ENCODE measurements at places on chromosomes 4 and X. TPM values are rescaled to one million over a fixed set of nuclear protein-coding genes. Genes with fewer than 3 reads are reported as not detected.

GRCh38 chrX:13414006-13414647 lies 94.3 kb upstream of the ATXN3L start:
- DNase-seq: no peak

GRCh38 chr4:48967631-48968030 lies 18.4 kb upstream of the CWH43 start:
- no peak for DNase-seq

GRCh38 chr4:123806056-123806455 lies 409.5 kb downstream of the SPRY1 start:
- DNase-seq: no peak

DNA sequence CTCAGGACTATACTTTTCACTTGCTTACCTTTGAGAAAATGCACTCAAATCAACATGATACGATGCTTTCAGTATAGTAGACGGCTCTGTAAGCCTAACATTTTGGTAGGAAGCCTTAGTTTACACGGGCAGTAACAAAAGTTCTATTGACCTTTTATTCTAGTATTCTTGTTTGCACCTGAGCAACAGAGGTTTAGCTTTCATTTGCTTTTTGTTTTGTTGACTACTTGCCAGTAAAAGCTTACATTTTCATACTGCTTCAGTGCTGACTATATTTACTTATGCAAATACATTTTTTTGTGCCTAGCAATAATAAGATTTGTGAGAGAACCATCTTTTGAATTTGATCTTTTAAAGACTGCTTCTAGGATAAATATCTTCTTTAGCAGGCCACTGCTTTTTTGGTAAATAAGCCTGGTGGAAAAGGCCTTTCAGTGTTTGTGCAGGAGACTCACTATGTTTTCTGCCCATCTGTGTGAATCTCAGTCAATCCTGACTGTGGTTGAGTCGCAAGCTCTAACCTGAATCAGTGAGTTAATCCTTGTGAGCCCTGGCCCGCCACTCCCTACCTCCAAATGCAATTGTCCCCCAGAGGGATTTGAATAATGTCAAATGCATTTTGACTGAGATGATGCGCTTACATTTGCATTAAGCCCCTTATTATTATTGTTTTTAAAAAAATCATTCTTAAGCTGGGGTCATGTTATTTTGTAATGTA lies 21.9 kb downstream of the FHIP1A start:
- DNase-seq: no peak

GRCh38 chr4:98939892-98940298 lies 11.0 kb upstream of the EIF4E start:
- DNase-seq: no peak

GRCh38 chr4:175176710-175177109 lies 258.6 kb downstream of the ADAM29 start:
- no peak for DNase-seq

DNA sequence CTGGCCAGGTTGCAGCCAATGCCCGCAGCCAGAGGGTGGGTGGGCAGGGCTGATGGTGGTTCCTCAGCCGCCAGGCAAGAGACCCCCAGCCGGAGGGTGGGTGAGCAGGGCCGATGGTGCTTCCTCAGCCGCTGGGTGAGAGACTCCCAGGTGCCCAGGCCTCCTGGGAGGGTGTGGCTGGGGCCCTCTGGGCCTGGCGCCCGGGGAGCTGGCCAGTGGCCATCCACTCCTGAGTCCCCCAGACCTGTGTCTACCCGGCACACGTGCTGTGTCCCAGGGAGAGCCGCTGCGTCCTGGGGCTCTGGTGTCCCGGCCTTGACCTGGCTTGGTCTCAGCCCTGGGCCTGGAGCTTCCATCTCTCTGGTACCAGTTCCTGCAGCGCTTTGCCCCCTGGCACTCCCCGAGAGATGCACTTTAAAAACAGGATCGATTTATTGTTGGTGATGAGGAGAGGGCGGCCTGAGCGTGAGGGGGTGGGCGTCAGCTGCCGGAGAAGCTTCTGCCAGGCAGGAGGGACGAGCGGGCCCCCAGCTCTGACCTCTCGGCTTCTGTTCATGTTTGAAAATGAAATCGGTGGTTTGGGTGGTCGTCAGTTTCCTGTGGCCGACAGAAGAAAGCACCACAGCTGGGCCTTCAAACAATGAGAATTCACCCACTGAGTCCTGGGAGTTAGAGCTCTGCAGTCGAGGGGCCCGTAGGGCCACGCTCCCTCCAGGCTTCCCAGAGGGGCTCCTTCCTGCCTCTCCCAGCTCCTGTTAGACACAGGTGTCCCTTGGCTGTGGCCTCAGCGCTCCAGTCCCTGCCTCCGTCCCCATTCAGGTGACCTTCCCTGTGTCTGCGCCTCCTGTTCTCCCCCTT lies 6.5 kb downstream of the DOK7 start:
- DNase-seq: no peak

CSAG2 gene
- total RNA-seq: not detected

All from left colon (tissue), 2 donors.